HT1080 (cell line): ENCODE measurements at places on chromosomes 5 and 9. TPM values are rescaled to one million over a fixed set of nuclear protein-coding genes. Genes with fewer than 3 reads are reported as not detected.
A peak's percentile ranks its signal among the peaks of the same experiment; 100 is the strongest.

DNA sequence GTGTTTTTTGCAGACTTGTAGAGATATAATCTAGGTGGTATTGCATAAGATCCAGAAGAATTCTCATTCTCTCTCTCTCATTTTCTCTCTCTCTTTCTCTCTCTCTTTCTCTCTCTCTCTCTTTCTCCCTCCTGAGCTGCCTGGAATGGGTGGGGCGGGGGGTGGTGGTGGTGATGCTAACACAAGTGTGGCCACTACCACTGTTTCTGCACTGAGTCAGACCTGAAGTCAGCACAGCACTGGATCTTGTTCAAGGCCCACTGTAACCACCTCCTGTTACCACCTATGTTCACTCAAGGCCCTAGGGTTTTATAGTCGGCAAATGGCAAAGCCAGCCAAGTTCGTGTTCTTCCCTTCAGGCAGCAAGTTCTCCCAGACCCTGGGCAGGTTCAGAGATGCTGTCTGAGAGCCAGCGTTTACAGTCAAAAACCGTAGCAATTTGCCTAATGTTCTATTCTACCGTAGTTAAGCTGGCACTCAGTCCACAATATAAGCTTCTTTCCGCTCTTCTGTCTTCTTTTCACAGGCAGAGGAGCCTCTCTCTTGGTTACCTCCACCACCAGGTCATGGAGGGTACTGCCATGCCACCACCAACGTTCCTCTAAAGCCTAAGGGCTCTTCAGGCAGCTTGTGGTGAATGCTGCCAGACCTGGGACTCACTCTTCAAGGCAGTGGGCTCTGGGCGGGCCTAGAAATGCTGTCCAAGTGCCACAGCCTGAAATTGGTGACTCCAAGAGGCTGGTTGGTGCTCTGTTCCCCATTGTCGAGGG is 235.7 kb upstream of the PRR16 start:
- peak; percentile 13 for DNase-seq

GRCh38 chr5:131947445-131947844 is 2.0 kb upstream of the MEIKIN start:
- DNase-seq = no peak

- no peak for DNase-seq
Observed at GRCh38 chr5:177509991-177510566, 453 bp upstream of the DOK3 start.

DNA sequence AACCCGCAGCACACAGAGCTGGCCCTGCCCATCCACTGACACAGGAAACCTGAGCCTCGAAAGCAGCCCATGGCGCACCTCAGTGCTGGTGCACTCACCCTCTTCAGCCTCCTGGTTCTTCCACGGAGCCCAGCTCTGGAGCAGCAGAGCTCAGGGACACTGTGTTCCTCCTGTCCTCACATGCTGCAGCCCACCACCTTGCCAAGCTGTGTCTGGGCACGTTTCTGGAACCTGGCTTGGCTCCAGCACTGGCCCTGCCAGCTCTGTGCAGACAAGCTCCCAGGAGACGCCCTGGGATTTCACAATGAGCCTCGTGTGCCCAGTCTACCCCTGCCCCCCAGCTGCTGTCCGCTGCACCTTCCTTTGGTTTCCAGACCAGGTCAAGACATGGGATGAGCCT is 119.5 kb downstream of the SYK start:
- DNase-seq = no peak

DNA sequence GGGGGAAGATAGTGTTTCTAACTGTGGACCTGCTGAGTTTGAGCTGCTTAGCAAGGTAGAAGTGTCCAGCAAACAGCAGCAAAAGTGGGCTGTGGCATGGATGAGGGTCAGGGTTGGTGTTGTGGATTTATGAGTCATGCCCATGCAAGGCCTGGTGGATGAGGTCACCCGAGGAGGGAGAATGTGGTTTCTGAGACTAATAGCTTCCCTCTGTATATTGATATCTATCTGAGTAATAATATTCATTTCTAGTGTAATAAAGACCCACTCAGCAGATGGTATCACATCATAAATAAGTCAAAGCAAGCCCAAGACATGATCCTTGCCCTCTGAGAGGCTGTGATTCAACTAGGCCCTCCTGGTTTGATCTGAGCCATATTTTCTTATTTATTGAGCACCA is 597.8 kb upstream of the CLINT1 start:
- DNase-seq = peak; percentile 90

GRCh38 chr5:151087486-151087885 is 6.7 kb upstream of the TNIP1 start:
- DNase-seq = no peak

DNA sequence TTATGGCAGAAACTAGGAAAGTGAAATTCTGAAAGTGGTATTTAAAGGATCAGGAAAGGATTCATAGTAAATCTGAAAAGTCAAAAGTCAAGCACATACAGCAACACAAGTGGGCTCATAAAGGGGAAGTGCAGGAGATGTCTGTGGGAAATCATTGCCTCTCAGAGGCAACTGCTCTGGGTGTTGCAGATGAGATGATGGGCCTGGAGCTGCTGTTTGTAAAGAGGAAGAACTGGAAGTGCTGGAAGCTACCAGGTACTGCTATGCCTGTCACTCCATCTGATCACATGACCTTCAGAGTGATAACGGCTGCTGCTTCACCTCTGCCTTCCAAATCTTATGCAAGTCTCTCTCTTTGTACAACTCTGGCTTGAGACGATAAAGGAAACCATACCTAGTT is 55.9 kb downstream of the ADRB2 start:
- no peak for DNase-seq

The PCDHGB6 gene
- total RNA-seq = 0.10 and 0.20 TPM in 2 replicates

DNA sequence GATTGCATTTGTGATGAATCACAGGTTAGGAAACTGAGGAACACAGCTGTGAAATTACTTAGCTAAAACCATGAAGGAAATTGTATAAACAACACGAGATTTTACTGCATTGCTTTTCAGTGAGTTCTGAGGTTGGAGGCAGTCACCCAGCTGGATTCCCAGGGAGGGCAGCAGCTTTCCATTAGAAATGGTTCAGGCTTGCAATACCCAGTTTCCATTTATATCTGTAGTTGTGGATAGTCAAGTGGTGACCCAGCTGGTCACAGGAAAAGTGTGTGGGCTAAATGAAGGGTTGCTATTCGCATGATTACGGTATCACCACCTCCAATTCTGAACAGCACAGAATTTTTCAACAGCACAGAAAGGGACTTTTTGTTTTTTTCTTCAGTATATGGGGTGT is 34.3 kb upstream of the SPATA31D4 start:
- DNase-seq = no peak

DNA sequence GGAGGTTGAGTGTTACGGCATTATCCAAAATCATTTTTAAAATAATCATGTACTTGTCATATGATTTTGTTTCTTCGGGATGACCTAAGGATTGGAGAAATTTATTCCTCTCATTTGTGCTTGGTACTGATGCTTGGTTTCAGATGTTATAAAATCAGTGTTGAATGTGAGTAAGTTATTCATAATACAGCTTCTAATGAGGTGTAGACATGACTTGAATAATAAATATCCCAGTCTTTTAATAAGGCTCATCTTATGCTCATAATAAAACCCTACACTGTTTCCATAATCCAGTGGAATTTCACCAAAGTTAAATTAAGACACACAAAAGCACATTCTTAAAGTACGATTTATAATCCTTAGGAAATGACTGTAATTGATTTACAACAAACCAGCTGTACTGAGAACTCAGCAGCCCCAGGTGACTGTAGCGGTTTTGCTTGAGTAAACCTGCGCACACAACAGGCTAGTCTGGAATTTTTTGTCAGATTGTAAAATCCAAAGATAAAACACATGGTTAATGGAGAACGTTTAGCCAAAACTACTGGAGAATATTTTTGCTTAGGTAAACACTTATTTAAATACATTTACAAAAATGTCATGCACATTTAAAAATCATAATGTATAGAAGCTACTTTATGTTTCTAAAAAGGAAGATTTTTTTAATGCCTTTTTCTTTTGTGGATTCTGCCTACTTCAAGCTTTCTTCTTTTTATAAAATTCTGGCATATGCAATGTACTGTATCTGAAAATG is 609.8 kb upstream of the GRAMD2B start:
- no peak for DNase-seq

GRCh38 chr9:70951749-70952727 is 169.4 kb downstream of the TRPM3 start:
- no peak for DNase-seq

The NOL6 gene
- total RNA-seq = 107 and 110 TPM in 2 replicates

GRCh38 chr9:136531904-136532798 is 13.7 kb downstream of the NOTCH1 start:
- DNase-seq = no peak

GRCh38 chr5:138849439-138849838 is 25.7 kb downstream of the LRRTM2 start:
- no peak for DNase-seq

The PCDHB12 gene
- total RNA-seq = not detected in 2 replicates

- DNase-seq = no peak
Observed at GRCh38 chr9:75657015-75657414, 233.5 kb upstream of the PCSK5 start.

DNA sequence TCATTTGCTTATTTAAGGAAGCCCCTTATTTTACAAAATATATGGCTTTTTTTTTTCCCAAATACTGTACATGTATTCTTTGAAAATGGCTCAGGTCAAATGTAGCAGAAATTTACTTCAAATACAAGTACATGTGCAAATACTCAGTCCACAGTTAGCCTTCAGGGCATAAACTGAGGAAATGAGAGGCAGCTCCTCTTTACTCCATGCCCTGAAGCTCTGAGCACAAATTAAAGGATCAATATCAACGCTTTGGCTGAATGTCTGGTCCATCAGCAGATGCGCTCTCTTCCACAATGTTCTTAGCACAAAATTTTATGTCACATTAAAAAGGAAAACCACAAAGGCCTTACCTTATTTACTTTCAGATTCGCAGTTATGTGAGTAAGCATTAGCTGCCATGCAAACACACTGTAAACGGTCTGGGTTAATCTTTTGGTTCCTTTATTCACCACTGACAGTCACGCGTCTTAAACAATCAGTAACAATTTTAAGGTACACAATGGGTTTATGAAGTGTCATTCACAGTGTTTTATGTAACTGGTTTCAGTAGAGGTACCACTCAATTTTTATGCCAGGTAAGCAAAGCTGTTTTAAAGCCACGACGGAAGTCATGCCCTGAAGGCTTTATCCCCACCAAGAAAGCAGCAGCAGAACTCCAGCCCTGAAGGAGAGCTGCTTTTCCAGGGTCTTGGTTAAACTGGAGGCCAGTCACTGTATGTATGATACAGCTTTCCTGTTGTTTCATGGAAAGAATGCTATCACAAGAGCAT is 103.4 kb downstream of the OTULIN start:
- DNase-seq = no peak

DNA sequence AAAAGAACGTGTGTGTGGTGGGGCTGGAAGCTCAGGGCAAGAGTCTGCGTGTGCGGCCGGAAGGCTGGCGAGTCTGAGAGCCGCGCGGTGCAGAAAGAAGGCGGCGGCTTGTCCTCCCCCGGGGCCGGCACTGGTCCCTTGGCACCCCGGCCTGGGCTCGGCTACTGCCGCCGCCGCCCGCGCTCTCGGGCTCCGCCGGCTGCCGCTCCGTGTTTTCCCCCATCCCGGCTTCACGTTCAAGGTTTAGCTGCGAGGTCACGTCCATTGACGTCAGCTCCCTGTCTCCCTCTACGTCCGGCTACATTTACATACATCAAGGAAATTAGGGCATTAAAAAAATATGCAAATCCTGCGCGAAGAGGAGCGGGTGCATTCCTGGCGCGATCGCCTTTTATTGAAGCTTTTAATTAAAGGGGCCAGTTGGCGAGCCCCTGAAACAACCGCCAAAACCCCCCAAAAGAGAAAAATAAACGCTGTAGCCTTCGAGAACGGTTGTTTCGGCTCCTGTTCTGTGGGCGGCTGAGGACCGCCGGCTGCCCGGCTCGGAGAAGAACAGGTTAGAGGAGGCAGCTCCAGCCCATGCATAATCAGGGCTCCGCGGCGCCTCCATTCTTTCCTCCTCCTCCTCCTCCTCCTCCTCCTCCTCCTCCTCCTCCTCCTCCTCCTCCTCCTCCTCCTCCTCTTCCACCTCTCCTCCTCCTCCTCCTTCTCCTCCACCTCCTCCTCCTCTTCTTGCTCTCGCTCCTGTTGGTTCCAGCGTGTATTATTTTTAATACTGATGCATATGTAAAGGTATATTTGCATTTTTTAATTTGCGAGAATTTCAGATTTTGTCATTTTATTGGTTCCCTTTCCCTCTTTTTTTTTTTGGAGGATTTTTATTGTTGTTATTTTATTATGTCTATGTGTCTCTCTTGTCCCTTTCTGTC is 207.0 kb downstream of the MEF2C start:
- no peak for DNase-seq

The NPR3 gene
- 0.29 and 0.50 TPM in 2 replicates for total RNA-seq

The ENHO gene
- 5.0 TPM in 2 replicates for total RNA-seq

GRCh38 chr5:36724467-36725332 is 118.3 kb downstream of the SLC1A3 start:
- DNase-seq = peak; percentile 44

DNA sequence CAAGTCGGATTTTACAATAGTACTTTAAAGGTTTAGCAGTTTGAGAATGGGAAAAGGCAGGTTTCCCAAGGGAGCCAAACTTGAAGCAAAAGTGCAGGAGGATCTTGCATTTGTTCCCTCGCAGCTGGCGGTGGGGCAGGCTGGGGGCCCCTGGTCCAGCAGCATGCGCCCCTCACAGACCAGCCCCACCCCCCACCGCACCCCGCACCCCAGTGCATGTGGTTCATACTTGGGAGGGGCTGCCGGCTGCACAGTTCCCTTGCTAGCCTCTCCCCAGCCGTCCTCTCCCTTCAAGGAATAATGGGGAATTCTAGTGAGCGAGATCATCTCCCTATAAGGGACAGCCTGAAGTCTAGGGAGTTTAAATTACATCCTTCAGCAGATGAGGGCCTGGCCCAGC is 273.1 kb upstream of the IRX2 start:
- no peak for DNase-seq

GRCh38 chr5:160439205-160439600 is 17.5 kb downstream of the PTTG1 start:
- peak; percentile 81 for DNase-seq

The PCDHAC2 gene
- total RNA-seq = not detected in 2 replicates

The AGPAT2 gene
- total RNA-seq = 56.0 and 73.5 TPM in 2 replicates

GRCh38 chr9:90457386-90458190 is 185.0 kb downstream of the DIRAS2 start:
- no peak for DNase-seq

GRCh38 chr5:159571501-159572244 is 241.4 kb upstream of the IL12B start:
- DNase-seq = no peak

- DNase-seq = peak; percentile 56
Observed at GRCh38 chr5:16889203-16889971, 46.7 kb downstream of the MYO10 start.

DNA sequence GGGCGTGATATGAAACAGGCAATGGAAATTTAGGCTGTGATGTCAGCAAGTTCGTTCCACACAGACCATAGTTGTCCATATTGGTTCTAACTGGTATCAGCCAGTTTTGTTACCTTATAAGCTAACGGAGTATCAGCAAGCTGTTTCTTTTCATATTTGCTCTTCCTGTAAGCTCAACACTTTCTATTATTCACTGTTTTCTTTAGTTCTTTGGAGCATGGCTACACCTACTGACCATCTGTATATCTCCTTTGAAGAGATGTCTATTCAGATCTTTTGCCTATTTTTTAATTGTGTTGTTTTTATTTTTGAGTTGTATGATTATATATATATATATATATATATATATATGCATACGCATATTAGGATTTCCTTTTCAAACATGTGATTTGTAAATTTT is 1057.2 kb upstream of the CDH10 start:
- no peak for DNase-seq

The SPATA31D4 gene
- not detected in 2 replicates for total RNA-seq

The PCDHGA4 gene
- 0.71 and 0.73 TPM in 2 replicates for total RNA-seq

- DNase-seq = no peak
Observed at GRCh38 chr9:947985-948384, 28.5 kb upstream of the DMRT3 start.
